Activated naive CD4-positive, alpha-beta T cell (primary cell): ENCODE measurements at places on chromosomes 2 and 18.
A peak's percentile ranks its signal among the peaks of the same experiment; 100 is the strongest.

GRCh38 chr2:150778828-150779227 is 291.4 kb upstream of the RND3 start:
- no peak for DNase-seq

- no peak for DNase-seq
These were observed 119.2 kb upstream of the FHL2 start for GRCh38 chr2:105517814-105518705.

GRCh38 chr2:67667054-67667908 is 270.1 kb downstream of the ETAA1 start:
- no peak for DNase-seq

GRCh38 chr2:147712051-147712450 is 132.8 kb upstream of the ACVR2A start:
- no peak for DNase-seq

DNA sequence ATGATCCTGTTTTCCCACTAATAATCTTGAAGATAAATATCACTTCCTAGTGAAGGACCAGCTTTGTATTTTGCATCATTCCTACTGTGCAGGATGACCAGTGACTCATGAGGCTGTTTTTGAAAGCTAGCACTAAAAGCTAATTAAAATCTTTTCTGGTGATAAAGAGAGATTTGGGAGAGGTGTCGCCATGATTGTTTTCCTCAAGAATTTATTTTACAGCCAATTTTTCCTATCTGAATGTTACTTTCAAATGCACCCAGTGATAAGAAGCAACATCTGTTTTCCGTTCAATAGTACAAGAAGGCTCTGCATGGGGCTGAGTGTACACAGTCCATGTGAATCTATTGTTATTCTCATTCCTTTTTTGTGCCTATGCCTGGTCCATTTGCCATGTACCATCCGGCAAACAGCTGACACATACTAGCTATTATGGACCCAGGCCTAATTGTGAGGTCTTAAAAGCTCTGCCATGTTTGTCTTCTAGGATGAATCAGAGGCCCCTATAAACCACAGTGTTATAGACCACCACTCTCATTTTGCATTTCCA is 28.4 kb downstream of the MEIS1 start:
- no peak for DNase-seq

- no peak for DNase-seq
These were observed 459 bp upstream of the ATP6V1C2 start for GRCh38 chr2:10720947-10721395.

DNA sequence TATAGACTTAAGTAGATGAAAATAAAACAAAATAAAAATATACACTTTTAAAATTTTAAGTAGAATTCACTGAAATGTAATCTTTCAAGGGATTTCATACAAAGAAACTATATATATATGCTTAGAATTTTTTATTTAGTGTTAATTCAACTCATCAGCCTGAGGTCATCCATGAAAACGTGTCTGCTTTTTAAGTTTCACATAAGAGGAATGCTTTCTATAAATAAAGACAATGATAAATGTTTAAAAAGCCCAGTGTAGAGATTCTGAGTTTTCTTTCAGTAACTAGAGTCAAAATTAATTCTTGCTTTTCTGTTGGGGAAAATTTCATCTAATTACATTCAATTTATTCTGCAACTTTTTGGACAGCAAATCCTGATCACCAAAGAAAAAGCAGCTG is 213.3 kb downstream of the MBD5 start:
- no peak for DNase-seq

GRCh38 chr2:10353931-10354330 is 51.2 kb downstream of the HPCAL1 start:
- DNase-seq, result no peak

DNA sequence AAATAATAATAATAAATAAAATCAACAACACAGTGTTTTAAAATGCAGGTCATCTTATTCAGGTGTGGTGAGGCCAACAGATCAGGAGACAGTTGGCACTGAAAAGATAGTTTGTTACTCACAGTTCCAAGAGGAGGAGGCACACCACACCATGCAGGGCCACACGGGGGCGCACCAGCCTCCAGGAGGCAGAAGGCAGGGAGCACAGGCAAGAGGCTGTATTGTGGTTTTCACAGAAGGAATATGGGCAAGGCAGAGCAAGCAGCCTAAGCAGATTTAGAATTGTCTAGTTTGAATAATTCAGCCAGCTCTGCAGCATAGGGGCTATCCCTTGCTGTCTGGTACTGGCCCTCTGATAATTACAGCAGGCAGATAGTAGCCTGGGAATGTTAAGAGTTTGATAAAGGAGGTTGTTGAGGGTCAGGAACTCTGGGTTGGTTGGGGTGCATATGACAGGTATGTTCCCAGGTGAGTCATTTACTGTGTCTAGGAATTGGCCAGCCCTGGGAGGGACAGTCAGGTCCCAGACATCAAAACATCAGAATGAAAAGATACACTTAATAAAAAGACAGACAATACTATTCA is 31.3 kb downstream of the KIAA2012 start:
- DNase-seq, result no peak

DNA sequence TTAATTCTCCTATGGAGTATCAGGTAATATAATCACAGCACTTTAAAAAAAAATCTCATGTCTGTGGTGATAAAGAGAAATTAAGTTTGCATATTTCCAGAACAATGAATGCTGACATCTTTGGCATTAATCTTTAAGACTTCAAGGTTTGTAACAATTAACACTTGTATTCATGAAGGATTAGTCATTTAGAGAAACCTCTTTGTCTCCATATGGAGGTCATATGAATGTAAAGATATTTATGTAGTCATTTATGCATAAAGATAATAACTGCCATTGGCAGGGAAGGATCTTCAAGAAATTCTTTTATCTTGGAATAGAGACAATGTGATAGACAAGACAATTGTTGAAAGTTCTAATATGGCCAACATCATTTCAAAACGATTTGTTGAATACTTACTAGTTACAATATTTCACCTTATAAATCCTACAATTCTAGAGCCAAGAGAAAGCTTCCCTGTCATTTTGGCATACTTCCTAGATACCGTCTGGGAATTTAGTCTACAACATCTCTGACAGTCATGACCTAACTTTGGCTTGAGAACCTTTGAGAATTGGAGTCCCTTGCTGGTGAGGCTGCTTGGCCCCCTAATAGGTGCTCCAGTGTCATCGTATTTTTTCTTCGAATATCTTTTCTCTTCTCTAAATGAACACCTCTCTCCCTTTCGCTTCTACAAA is 33.6 kb downstream of the RASGRP3 start:
- DNase-seq, result no peak

- DNase-seq, result no peak
These were observed 19.0 kb downstream of the TMSB10 start for GRCh38 chr2:84924173-84925106.

DNA sequence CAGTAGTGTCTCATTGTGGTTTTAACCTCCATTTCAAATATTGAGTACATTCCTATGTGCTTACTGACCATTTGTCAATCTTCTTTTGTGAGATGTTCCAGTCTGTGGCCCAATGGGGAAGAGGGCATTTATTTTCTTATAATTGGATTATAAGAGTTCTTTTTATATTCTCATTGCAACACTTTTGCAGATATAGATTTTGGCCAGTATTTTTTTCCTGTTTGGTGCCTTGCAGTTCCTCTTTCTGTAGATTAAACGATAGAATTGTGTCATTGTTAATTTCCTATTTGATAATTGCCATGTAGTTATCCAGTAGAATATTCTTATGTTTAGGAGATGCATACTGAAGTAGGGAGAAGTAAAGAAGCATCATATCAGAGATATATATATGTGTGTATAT is 56.4 kb upstream of the CYTIP start:
- no peak for DNase-seq

DNA sequence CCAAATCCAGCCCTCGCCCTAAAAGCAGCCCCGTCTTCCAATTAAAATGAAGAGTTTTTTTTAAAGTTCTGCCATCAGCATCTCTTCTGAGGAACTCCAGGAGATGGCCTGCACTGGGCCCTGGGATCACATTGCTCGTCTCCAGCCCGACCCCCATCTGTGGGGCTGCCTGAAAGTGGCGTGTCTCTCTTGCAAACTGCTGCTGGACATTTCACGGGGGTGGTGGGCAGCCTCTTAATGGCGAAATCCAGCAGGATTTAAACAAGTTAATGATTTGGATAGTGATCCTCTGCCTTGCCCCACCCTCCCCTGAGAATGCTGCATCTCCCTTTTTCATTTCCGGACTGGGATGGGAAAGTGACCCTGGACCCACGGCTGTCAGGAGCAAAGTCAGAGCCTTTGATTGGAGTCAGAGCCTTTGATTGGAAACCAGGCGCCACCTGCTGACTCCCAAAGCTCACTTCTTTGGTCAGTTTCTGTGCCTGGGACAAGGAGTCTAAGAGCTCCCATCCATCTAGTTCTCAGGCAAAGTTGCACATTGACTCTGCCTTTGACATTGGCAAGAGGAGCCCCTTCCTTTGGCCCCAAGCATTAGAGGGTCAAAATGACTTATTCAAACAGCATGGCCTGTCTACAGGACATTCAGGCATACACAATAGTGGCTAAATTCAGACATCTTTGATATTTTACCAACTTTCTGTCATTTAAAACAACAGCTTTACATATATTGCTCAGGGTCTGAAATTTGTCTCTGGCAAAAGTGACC is 155.2 kb downstream of the SH3BP4 start:
- no peak for DNase-seq

DNA sequence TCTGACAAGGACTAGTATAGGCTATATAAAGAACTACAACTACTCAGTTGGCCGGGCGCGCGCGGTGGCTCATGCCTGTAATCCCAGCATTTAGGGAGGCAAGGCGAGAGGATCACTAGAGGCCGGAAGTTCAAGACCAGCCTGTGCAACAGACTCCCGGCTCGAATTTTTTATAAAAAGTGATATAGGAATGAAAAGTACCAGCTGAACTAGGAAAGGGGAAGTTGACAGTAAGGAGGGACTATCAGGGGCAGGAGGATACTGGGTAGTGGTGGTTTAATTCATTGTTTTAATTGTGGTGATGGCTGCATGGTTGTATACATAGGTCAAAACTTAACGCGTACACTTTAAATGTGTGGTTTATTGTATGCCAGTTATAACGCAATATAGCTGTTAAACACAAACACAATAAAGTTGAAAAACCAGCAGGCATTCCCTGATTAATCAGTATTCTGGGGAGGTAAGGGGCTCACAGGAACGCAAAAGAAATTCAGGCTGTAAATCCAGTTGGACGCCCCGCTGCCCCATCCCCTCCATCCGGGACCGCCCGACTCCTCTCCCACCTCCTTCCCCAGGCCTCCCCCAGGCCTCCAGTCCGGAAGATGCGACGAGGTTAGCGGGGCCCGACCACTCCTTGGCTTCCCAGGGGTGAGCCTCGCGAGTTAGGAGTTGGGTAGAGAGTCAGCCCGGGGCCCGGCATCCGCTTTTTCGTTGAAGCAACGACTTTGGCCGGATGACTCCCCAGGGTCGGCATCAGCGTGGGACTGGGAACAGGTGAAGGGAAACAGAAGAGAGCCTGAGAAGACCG is 746 bp upstream of the POLR1B start:
- DNase-seq, result peak; percentile 59

GRCh38 chr2:217327953-217328621 is 468.2 kb upstream of the TNP1 start:
- no peak for DNase-seq

GRCh38 chr2:128622371-128622770 is 303.7 kb upstream of the HS6ST1 start:
- DNase-seq, result no peak

GRCh38 chr18:13643261-13643751 is 83.1 kb downstream of the FAM210A start:
- no peak for DNase-seq

GRCh38 chr2:174259981-174260380 is 11.6 kb upstream of the OLA1 start:
- DNase-seq, result no peak

- no peak for DNase-seq
These were observed at the start of gene PLEK for GRCh38 chr2:68365087-68365486. TSS of gene PLEK (plus strand) at chr2:68365282. CDS start at chr2:68365352, 70 bp downstream.

GRCh38 chr2:68660658-68661057 is 17.3 kb downstream of the PROKR1 start:
- DNase-seq, result no peak

GRCh38 chr2:202378662-202379358 is 2.7 kb downstream of the BMPR2 start:
- DNase-seq, result no peak

- no peak for DNase-seq
These were observed 11.4 kb downstream of the ID2 start for GRCh38 chr2:8693157-8693821.

DNA sequence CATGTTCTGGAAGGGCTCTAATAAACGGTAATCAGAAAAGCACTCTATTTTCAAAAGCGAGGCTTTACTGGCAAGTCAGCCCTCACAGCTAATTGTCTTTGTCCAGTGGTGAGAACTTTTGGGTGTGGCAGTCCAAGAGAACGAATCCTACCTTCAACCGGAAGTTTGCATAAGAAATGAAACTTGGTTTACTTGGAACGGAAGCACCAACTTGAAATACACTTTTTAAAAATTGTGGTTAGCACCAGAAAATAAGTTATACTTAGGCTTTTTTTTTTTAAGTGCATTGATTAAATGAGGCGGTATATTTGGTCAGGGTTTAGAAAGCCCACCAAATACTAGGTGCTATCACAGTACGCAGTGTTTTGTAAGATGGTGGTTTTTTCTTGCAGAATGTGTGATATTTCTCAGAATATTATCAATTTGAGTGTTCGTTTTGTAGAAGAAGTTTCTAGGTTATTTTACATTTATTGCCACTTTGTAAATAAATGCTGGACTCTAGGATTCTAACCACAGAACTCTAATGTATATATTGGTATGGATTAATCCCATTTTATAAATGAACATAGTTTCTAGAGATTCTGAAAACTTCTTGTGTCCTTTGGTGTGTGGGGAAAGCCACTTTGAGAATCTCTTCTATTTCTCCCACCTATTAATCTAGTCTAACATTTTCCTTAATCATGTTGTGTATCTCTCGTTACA is 1.2 kb downstream of the MYL12A start:
- DNase-seq, result no peak

GRCh38 chr2:127134235-127134634 is 27.3 kb upstream of the BIN1 start:
- no peak for DNase-seq

- DNase-seq, result no peak
These were observed 36.4 kb downstream of the CACNB4 start for GRCh38 chr2:152062125-152063091.

DNA sequence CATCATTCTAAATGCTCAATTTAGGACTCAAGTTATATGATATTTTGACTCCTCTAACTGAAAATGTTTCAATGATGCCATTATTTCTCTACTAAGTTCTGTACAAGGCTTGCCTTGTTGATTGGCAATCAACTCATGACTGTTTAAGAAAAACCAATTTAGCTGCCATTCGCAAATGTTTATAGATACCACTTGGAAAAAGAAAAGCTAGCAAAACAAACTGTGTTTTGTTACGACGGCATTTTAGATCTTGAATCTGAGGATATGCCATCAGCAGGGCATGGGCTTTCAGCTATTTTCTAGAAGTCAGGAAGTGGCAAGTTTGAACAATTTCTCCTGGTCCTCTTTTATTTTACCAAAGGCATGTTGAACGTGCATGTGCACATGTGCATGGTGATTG is 65.3 kb downstream of the MREG start:
- DNase-seq, result no peak
